Stimulated activated CD4-positive, alpha-beta T cell treated with anti-CD3 and anti-CD28 coated beads, Interleukin-15, amount 100 ng/mL, for 1 hour (primary cell): ENCODE measurements at places on chromosomes 13 and 19.

DNA sequence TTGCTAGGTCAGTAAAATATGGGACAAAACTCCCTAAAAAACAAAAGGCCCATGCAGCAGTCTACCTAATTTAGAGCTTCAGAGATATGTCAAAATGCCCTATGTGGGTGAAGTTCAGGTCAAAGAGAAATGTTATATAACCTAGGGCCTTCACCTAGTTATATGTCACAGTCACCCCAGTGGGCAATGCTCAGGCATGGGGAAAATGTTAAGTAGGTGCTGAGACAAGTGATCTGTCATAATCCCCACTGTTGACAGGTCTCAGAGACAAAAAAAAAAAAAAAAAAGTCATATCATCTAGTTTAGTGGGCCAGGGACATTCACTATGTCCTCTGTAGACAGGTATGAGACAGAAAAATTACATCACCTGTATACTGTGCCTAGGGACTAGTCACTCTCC, 128.6 kb upstream of the ZNF91 start:
- no peak for DNase-seq

- no peak for DNase-seq
Measured at GRCh38 chr13:107365466-107366215, 797.7 kb upstream of the ARGLU1 start.

DNA sequence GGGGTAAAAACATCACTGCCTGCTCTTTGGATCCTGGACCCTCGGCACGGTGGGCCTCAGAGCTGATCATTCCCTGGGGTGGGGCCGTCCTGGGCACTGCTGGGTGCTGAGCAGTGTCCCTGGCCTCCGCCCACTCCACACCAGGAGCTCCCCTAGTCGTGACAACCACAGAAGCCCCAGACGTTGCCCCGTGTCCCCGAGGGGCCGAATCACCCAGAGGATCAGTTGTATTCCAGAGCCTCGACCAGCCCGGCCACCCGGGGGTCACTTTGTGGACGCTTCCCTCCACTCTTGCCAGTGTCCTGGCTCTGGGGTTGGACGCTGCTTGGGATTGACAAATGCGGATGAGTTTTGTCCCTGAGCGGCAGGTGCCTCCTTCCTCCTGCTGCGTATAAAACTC, 10.2 kb downstream of the C2CD4C start:
- DNase-seq: no peak

- no peak for DNase-seq
Measured at GRCh38 chr13:44713788-44714469, 137.8 kb upstream of the TSC22D1 start.

- no peak for DNase-seq
Measured at GRCh38 chr19:34269081-34269480, 14.7 kb downstream of the GARRE1 start.

DNA sequence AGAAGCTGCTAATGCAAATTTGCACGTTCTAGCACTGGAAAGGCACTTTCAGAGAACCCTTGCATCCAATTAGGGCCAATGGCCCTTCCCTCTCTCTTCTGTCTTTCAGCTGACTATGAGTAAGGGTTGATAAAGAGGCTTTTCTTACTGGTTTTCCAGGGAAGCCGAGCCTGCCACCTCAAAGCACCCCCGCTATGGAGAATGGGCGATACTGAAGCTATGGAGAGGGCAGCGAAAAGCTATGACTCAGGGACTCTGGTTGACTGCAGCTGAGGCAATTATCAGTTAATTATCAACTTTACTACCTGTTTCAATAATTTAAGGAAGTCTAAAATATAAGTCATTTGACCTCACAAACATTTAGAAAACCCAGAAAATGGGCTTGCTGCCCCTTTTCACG, 115.8 kb downstream of the TRPC4 start:
- DNase-seq: no peak

- no peak for DNase-seq
Measured at GRCh38 chr19:28632371-28633080, 580.4 kb downstream of the UQCRFS1 start.

DNA sequence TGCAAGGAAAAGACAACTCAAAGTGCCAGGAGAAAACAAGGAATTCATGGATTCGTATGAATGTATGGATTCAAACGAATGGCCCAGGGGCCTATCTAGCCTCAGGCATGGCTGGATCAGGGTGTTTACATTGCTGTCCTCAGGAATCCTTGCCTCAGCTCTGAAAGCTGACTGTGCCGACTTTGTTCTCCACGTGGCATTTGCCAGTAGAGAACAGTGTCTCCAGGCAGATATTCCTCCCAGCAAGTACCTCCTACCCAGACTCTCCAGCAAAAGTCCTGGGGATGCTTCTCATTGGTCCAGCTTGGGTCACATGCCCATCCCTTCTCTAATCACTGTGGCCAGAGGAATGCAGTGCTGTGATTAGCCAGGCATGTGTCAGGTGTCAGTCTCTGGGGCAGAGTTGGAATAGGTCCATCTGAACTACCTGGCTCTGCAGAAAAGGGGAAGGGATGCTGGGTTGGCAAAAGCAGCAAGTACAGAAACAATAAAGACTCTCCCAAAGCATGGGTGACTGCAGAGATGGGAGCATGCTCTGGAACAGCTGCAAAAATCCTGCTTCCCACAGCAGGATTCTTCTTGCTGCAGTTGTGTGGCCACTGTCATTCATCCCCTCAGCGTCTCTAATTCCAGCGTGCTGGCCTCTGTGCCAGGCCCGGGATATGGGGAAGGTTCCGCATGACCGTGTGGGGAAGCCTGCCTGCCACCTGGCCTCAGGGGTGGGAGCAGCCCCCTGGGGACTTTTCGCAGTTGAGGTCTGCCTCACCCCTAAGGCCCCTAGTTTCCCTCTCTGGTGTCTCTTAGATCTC, 30.0 kb downstream of the CCNE1 start:
- DNase-seq: no peak
